Activated CD4-positive, alpha-beta T cell treated with anti-CD3 and anti-CD28 coated beads, Interleukin-2, amount 10 ng/mL, durations not matched to agents 7 days and 5 days (primary cell): ENCODE measurements at places on chromosomes 2 and 18. TPM values are rescaled to one million over a fixed set of nuclear protein-coding genes. Genes with fewer than 3 reads are reported as not detected.

Gene ACTG2
- not detected for total RNA-seq

Gene POLE4
- 35.5 TPM for total RNA-seq

Gene TBR1
- not detected for total RNA-seq

Gene RTP5
- not detected for total RNA-seq

Gene POTEC
- total RNA-seq: not detected

Gene MARCHF4
- total RNA-seq: not detected

Gene LBX2
- total RNA-seq: not detected

Gene CRYBA2
- not detected for total RNA-seq

Gene CDH2
- total RNA-seq: not detected

Gene UPP2
- total RNA-seq: not detected

Gene DLX2
- total RNA-seq: not detected

Gene CD8B2
- not detected for total RNA-seq

Gene UGT1A8
- total RNA-seq: not detected
